ENCODE measurements at places on chromosomes 12 and 14. TPM values are rescaled to one million over a fixed set of nuclear protein-coding genes. Genes with fewer than 3 reads are reported as not detected.

Gene SNX6
- total RNA-seq: 77.6 TPM

Gene PROX2
- not detected for total RNA-seq

Gene ANHX
- not detected for total RNA-seq

Gene KLRC2
- 1.6 TPM for total RNA-seq

Gene SLC39A5
- not detected for total RNA-seq

Gene GSC
- 0.58 TPM for total RNA-seq

Gene FLRT2
- 3.3 TPM for total RNA-seq

Gene SLC8B1
- total RNA-seq: 9.3 TPM

Gene NFATC4
- total RNA-seq: 0.26 TPM

Gene SDR9C7
- not detected for total RNA-seq

Gene SMAGP
- 23.9 TPM for total RNA-seq

Gene TNS2
- 52.9 TPM for total RNA-seq

Gene COX8C
- total RNA-seq: not detected

Gene PHETA1
- total RNA-seq: 10.8 TPM

Gene IL31
- total RNA-seq: not detected

Gene C12orf54
- not detected for total RNA-seq

Gene PLEK2
- total RNA-seq: 25.9 TPM

Gene SETD1B
- total RNA-seq: 12.3 TPM

Gene CDKN3
- 68.2 TPM for total RNA-seq

Gene KRT6B
- total RNA-seq: not detected

Gene RD3L
- total RNA-seq: not detected

Gene ABHD12B
- not detected for total RNA-seq

Gene SCN8A
- 1.3 TPM for total RNA-seq

Gene LRRIQ1
- total RNA-seq: 1.3 TPM

Gene SVOP
- total RNA-seq: not detected

Gene GPRC5D
- not detected for total RNA-seq
